Osteoblast (primary cell): ENCODE measurements at places on chromosomes 16 and 17. TPM values are rescaled to one million over a fixed set of nuclear protein-coding genes. Genes with fewer than 3 reads are reported as not detected.

Gene ITGA3
- total RNA-seq = 73.4 and 81.4 TPM in 2 replicates

DNA sequence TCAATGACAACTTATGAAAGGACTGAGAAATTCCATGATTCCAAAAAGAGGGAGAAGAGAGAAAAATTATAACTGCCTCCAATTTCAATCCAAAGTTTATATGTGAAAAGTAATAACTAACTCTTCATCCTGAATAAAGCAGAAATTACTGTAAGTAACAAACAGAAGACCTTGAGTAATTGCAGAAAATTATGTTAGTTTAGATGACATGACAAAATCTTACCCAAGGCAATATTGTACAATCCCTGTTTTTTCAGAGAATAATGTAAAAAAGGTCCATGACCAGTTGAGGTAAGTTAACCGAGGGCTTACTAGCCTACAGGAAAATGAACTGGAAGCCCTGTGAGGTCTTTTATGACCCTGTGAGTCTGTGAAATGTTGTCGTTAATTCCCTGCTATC, 949.5 kb upstream of the SOX9 start:
- DNase-seq = no peak
- no peaks in the 10 kb centered on the region for H3K36me3 ChIP-seq
- no peaks in the 10 kb centered on the region for H3K4me1 ChIP-seq
- no peak overlapping the region for H3K27ac ChIP-seq

- no peaks in the 10 kb centered on the region for H3K36me3 ChIP-seq
- H3K27ac ChIP-seq = no peak overlapping the region
- no peak for DNase-seq
- no peaks in the 10 kb centered on the region for H3K4me1 ChIP-seq
Measured at GRCh38 chr17:34378664-34379101, 15.7 kb upstream of the CCL1 start.

DNA sequence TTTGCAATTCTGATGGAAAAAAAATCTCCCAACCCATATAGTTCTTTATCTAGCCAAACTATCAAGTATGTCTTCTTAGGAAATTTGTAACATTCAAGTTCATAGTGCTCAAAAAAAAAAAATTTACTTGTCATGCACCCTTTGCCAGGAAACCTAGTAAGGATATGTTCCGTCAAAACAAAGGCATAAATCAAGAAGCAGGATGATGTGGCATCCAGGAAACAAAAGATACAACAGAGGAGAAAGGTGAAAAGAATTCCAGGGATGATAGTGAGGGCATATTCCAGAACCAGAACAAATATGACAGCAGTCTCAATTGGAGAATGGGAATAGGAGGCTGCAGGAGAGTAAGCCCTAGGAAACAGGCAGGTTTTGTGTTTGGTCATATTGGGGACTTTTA, 104.6 kb downstream of the SPAG9 start:
- DNase-seq = no peak
- H3K4me1 ChIP-seq = peaks cover 4% of the 10 kb centered on the region
